ENCODE measurements at places on chromosomes 12 and 14.
A peak's percentile ranks its signal among the peaks of the same experiment; 100 is the strongest.

GRCh38 chr12:112182499-112182898, 57.1 kb downstream of the TRAFD1 start:
- no peak for DNase-seq

- DNase-seq, result no peak
These were observed 857.1 kb downstream of the AACS start for GRCh38 chr12:125922330-125922729.

DNA sequence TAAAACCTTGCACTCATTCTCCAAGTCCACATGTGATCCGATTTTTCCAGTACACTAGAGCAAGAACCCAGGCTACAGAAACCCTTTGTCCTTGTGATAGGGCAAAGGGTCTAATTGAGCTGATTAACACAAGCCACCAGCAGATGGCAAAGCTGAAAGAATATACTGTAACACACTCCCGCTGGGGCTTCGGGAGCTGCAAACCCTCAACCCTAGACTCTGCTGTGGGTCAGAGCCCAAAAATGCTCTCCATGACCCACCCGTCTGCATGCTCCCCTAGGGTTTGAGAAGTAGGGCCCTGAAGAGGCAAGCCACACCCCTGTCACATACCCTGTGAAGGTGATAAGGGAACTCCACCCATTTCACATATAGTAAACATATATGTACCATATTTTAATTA, 33.6 kb upstream of the PCNX1 start:
- no peak for DNase-seq

DNA sequence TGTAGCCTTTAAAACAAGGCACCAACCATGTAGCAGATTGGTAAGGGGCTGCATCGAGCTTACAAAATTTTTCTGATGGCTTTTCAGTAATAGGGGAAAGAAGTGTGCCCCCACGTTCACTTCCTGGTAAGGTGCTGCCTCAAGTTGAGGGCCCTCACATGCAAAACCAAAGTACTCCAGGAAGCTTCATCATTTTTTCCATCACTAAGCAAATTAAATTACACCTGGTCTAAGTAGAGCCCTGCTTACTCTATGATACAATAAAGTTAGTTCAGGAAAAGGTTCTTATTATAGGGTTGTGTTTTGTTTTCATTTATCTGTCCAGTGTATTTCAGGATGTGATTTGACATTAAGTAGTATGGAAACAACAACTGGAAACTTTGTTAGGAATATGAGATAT, 15.0 kb upstream of the AKAP5 start:
- no peak for DNase-seq

DNA sequence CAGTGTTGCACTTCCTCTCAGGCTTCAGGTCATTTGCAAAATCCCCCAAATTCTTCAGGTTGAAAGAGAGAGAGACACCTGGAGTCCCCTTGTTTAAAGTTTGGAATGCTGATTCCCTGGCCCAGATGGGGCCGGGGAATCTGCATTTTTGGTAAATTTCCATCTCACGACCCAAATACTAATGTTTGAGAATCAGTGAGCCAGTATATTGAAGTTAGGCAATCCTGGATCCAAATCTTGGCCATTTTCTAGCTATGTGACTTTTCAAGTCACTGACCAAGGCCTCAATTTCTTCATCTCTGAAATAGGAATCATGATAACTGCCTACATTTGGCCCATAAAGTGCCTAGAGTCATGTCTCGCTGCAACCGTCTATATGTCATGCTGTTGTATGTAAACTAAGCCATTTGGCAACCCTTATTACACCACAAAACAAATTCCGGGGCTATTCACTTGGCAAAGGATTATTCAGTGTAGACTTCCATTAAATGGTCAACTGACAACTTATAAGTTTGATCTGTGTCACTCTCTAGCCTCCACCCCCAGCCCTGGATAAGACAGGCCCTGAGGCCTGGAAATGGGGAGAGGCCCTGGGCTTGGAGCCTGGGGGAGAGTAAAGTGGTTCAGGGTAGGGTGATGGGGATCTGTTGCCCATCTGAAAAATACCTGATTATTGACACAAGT, 3.7 kb upstream of the ZFP36L1 start:
- peak; percentile 97 for DNase-seq

GRCh38 chr14:96102081-96102856, 63.1 kb downstream of the C14orf132 start:
- DNase-seq, result no peak

- DNase-seq, result no peak
These were observed 4.5 kb upstream of the RPGRIP1 start for GRCh38 chr14:21275261-21275858.

GRCh38 chr14:63897721-63898163, 44.9 kb downstream of the SYNE2 start:
- no peak for DNase-seq

DNA sequence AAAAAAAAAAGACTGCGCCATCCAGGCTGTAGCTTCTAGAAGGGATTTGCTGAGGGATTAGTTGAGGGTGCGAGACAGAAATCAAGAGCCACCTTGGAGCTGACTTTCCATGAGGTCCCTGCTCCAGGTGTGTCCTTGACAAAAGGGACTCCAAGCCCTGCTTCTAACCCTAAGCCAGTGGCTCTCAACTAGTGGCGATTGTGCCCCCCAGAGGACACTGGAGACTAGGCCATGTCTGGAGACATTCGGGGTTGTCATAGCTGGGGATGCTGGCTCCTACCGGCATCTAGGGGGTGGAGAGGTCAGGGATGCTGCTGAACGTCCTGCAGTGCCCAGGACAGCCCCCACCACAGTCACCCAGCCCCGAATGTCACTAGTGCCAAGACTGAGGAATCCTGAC, 40.6 kb downstream of the SPRING1 start:
- DNase-seq, result peak; percentile 42

DNA sequence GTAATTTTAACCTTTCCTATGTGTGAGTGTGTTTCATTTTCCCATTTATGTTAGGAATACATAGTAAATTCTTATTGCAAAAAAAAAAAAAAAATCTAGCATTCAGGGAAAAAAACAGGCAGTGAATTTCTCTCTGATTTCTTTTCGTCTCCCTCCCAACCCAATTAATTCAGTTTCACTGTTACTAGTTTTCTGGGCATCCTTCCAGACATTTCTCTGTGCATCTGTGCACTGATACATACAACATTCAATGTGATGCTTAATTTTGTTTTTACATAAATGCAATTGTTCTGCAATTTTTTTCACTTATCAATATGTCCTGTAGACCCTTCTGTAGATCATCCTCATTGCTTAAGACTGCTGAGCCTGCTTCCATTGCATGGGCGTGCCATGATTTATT, 694.3 kb upstream of the TBX3 start:
- DNase-seq, result no peak

GRCh38 chr12:125015680-125016310, 22.4 kb downstream of the BRI3BP start:
- no peak for DNase-seq

GRCh38 chr14:68921049-68921448, 58.1 kb downstream of the ACTN1 start:
- no peak for DNase-seq

GRCh38 chr12:118271770-118272417, 100.8 kb downstream of the TAOK3 start:
- no peak for DNase-seq

- no peak for DNase-seq
These were observed 17.6 kb downstream of the SOAT2 start for GRCh38 chr12:53120685-53121525.

DNA sequence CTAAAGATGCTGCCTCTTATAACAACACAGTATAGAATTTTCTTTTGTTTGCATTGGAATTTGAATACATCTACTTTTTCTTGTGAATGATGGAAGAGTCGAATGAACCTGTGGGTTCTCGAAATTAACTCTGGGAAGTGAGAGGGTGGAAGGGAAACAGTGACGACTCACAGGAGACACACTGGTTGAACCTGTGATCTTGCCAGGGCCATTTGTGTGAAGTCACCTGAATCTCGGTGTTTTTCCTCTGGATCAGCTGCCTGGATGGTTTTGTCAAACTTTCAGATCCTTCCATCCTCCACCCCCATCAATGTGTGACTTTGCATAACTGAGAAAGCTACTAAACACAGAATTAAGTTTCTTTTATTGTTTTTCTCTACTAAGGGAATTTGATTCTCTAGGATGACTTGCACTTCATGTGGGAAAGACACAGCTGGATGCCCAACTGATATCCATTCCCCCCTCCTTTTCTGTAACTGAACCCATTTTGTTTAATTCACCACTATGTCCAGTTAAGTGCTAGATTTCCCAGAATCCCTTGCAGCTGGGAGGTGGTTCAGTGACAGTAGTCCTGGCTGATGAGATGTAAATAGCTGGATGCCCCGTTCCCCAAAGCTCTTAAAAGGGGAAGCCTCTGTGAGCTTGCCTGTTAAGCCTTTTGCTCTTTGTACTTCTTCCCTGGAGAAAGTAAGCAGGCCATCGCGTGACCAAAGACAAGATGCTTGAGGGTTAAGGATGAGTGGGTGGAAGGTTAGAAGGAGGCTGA, 6.3 kb downstream of the PPFIBP1 start:
- no peak for DNase-seq

GRCh38 chr14:64610049-64610746, 60.4 kb downstream of the PPP1R36 start:
- no peak for DNase-seq

DNA sequence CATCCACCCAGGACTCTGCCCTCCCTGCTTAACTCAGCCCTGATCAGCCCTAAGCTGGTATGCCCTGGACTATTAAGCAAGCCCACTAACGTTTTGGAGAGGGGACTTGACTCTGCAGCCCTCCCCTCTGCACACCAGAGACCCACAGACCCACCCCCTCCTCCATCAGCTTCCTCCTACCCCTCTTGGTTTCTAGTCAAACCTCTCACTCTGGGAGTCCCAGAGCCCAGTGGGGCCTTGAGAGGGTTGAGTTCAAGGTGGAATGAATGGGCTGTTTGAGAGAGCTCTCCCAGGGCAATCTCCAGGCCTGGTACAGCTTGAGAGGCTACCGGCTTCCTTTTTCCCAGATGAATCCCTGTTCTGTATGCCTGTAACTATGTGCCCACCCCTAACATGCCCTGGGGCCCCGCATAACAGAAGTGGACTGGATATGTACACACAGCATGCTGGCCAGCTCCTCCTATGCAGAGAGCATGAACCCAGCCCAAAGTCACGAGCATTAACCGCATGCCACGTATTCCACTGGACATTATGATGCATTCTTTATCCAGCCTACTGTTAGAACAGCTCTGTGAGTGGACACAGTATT, 43.6 kb downstream of the IRF2BPL start:
- DNase-seq, result no peak

DNA sequence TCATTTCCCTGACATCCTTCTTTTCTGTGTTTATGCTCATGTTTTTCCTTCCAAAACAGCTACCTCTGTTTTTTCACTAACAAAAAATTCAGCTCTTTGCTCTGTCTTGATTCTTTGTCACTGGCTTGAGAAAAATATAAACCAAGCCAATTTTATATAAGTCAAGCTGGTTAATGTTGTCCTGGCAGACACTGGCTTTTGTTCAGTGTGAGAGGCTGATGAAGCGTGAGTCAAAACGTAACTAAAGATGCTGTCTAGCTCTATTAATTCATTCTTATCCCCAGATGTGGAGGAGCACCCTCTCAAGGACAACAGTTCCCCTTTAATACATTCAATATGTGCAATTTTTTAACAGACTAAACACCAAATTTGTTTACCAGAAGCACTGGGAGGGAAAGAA, 15.8 kb downstream of the TSPAN8 start:
- DNase-seq, result no peak

GRCh38 chr12:52404951-52405350, 1.2 kb downstream of the KRT82 start:
- DNase-seq, result no peak

DNA sequence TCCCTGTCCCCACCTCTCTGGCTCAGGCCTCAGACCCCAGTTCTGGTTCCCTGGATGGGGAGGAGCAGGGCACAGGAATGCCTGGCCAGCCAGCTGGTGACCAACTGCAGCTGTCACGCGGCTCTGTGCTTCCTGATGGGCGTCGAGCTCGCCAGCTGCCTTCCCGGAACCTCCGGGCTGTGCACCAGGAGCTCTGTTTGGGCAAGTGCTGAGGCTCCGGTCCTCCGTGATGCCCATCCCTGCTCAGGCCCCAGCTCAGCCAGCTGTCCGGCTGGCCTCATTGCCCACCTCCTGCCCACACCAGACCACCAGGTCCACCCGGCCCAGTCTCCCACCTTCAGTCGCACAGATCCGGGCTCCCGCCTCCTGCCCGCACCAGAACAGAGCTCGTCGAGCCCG, 4.8 kb downstream of the IFFO1 start:
- DNase-seq, result no peak

DNA sequence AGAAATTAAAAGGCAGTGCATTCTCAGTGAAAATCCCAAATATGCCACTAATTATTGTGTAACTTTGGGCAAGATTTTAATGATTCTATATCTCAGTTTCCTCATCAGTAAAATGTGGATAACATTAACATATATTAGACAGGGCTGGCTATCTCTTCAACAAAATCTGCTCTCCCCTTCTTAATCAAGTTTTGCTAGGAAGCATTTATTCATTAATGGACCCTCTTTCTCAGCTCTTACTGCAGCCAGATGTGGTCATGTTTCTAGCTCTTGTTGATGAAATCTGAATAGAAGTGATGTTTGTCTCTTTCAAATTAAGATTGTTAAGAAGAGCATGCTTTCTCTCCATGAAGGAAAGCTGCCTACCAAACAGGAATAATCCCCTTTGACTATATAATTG, 84.4 kb upstream of the PPFIA2 start:
- DNase-seq, result no peak

GRCh38 chr12:71270057-71270456, 112.3 kb upstream of the TSPAN8 start:
- no peak for DNase-seq

- no peak for DNase-seq
These were observed 10.4 kb downstream of the CFAP73 start for GRCh38 chr12:113159937-113160336.

GRCh38 chr14:50007123-50007903, 109.1 kb downstream of the VCPKMT start:
- DNase-seq, result no peak

GRCh38 chr12:113537046-113537750, 65.5 kb upstream of the LHX5 start:
- DNase-seq, result no peak

DNA sequence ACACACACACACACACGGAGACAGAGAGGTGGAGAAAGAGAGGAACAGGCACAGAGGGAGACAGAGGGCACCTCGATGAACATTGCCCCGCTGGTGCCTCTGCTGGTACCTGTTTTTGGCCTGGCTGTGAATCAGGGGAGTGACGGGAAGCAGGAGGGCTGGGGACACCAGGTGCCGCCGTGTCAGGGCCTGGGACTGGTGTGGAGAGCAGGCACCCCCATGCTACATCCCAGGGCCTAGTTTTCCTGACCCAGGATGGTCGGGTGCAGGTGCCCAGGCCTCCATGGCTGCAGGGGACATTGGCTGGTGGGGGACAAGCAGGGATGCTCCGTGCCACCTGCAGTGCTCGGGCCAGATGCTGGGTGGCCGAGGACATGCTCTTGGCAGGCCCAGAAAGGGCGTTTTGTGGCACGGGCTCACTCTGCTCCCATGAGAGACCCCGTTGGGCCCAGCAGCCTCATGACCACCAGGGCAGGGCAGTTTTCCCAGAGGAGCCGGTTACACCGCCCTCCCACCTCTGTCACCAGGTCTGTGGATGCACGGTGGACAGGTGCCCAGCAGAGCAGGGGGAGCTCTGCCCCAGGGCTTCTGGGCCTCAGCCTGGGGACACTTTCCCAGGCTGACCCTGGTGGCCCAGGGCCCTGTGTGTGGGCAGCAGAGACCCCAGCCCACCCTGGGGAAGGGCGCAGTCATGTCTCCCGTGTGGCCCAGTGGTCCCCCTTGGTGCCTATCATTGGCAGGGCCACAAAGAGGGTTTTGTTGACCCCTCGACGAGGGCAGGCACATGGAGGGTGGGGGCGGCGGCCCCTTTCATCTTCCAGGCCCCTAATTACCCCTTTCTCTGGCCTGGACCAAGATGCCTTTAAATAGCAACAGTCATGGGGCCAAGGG, 207.5 kb upstream of the RTL1 start:
- no peak for DNase-seq

- no peak for DNase-seq
These were observed 146.3 kb downstream of the CAND1 start for GRCh38 chr12:67415473-67415872.
